Heart left ventricle (tissue), 16 donors: ENCODE measurements at places on chromosomes 12 and 14.

DNA sequence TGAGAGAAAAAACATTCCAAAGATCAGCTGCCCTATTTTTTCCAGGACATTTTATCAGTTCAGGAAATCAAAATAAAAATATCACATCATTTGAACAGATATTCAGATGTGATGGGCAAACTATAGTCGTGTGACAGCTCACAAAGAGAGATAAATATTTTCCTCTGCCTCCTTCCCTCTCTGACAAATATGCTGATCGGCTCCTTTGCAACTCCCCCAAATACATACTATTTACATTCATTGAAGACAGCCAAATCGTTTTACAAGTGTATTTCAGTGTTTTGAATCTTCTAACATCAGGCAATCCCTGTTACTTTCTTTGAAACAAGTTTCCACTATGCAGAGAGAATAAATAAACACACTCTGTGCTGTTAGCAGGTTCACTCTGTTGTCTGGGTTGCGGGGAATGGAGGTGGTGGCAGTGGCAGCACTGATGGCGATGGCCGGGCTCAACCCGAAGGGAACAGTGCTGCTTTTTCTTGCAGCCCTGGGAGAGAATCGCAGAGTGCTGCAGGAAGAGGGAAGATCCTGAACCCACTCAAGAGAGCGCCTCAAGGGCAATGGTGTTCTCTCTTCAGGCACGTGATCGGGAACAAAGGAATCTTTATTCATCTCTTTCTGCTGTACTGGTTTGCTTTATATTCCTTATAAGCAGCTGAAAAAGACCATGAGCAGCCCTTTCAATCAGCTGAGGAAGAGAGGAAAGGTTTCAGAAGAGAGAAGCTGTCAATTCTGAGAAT, 142.5 kb downstream of the PHLDA1 start:
- no peak for DNase-seq

GRCh38 chr12:110531741-110532333, 29.7 kb downstream of the RAD9B start:
- no peak for DNase-seq

DNA sequence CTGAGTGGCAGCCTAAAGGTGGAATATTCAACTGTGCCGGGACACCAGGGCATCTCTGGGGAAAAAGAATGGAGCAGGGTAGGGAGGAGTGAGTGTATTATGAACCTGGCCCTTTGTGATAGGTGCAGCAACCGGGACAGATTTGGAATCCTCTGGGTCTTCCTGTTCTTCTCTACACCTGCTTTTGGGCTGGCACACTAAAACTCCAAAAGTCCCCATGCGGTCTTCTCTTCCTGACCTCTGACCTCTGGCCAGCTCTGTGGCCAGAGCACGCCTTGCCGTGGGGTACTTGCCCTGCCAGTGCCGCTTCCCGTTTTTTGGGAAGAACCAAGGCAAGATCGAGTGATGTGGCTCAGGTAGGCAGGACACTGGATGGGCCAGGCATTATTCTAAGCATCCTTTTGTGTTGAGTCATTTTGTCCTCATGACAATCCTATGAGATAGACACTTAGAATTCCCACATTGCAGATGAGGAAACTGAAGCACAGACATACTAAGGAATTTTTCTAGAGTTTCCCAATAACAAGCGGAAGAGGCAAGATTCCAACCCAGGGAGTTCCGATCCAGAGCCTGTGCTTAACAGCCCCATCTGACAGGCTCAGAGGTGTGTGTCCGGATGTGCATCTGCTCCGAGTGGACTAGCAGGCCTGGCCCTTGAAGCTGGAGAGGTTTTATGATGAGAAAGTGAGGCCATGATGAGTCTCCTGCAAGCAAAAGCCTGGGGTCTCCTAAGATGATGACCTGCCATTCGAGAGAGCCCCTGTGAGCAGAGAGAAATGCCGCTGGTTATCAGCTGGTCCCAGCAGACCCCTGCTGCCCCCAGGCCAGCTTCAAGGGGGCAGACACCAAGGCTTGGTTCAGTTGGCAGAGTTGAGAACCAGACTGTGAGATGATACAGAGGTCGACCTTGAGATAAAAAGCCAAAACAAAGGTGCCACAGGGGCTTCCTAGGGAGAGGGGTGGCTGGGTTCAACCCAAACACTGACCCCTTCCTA, 67.9 kb upstream of the ESRRB start:
- DNase-seq, result no peak

- DNase-seq, result no peak
Measured at GRCh38 chr14:79491161-79491560, 720.1 kb downstream of the DIO2 start.

GRCh38 chr14:48250575-48250974, 575.2 kb upstream of the MDGA2 start:
- DNase-seq, result no peak
